ENCODE measurements at places on chromosomes 6 and 20. TPM values are rescaled to one million over a fixed set of nuclear protein-coding genes. Genes with fewer than 3 reads are reported as not detected.
A peak's percentile ranks its signal among the peaks of the same experiment; 100 is the strongest.

Gene SLC17A1
- not detected for total RNA-seq

Gene DEFB129
- not detected for total RNA-seq

Gene ZC3H12D
- 124 TPM for total RNA-seq

Gene LRFN2
- not detected for total RNA-seq

GRCh38 chr20:5216663-5217062, 89.9 kb downstream of the CDS2 start:
- H3K27ac ChIP-seq: no peak overlapping the region
- no peak overlapping the region for H3K4me3 ChIP-seq
- no peak for DNase-seq
- H3K4me1 ChIP-seq: no peaks in the 10 kb centered on the region
- H3K27me3 ChIP-seq: no peaks in the 10 kb centered on the region

DNA sequence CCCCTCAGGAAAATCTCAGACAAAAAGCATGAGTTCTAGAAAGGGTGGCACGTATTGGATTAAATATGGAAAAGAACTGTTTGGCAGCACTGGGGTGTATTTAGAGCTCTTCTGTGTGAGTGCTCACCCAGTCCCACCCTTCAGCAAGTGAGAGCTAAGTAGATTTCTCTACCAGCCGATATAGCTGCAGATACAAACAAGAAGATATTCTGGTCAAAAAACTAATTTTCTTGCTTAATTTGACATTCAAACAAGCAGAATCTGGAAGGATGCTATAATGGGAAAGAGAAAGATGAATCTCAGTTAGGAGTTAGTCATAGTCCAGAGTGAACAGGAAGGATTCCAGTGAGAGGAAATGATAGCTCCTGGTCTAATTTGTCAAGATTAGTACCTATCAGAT, 232.1 kb downstream of the TMEM242 start:
- H3K4me1 ChIP-seq: peaks cover 27% of the 10 kb centered on the region
- H3K27me3 ChIP-seq: no peaks in the 10 kb centered on the region
- peaks cover 6% of the 10 kb centered on the region for H3K36me3 ChIP-seq
- H3K27ac ChIP-seq: no peak overlapping the region
- DNase-seq: no peak

DNA sequence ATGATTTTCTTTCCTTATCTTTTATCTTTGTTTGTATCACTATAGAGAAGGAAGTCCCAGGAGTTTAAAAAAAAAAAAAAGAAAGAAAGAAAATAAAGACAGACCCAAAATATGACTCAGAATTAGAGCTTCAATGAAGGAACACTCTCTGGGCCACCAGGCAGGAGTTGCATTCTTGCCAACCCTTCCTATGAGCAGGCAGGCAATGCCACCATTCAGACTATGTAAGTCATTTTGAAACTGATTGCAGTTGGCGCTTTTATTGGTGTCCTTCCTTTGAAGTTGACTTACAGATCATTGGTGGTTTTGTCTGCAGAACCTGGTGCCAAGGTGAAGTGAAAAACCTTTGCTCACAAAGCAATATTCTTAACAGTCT, 50.3 kb downstream of the MYB start:
- no peaks in the 10 kb centered on the region for H3K27me3 ChIP-seq
- H3K4me3 ChIP-seq: no peak overlapping the region
- no peaks in the 10 kb centered on the region for H3K36me3 ChIP-seq
- peak overlapping the region; percentile 2 for H3K27ac ChIP-seq

DNA sequence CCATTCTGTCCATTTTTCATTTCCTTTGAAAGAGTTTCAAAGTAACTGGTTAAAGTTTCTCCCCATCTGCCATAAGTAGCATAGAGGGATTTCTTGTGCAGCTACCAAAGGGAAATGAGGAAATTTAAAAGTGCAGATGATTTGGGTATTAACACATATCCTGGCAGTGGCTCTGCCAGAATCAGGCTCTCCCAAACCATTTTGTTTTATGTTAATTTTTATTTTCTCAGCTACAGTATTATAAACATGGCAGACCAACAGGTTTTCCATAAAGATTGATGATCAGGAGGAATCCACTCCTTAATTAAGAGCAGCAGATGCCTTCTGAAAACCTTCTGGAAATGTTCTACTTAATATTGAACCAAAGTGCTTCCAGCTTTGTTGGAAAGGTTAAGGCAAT, 13.9 kb downstream of the PLCB4 start:
- H3K36me3 ChIP-seq: no peaks in the 10 kb centered on the region
- no peaks in the 10 kb centered on the region for H3K27me3 ChIP-seq
- no peak for DNase-seq
- H3K27ac ChIP-seq: no peak overlapping the region

DNA sequence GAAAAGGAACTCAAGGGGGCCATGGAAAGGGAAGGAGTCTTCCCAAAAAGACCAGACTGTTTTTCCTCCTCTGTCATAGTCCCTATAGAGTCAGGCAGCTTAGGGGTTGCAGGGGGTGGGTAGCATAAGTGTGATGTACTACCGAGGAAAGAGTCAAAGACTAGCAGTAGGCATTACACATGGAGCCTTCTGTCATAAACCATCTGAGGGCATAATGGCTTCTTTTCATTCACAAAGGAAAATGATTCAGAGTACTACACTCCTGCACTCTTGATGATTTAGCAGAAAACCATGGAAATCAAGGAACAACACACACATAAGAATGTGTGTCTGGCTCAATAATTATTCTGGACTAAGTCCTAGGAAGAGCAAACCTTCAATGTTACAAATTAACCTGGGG, 14.9 kb downstream of the PLN start:
- H3K27ac ChIP-seq: no peak overlapping the region
- H3K36me3 ChIP-seq: peaks cover 4% of the 10 kb centered on the region
- H3K4me3 ChIP-seq: no peak overlapping the region
- DNase-seq: no peak
- peaks cover 37% of the 10 kb centered on the region for H3K4me1 ChIP-seq
- no peaks in the 10 kb centered on the region for H3K27me3 ChIP-seq

- no peak overlapping the region for H3K27ac ChIP-seq
- no peak overlapping the region for H3K4me3 ChIP-seq
- peaks cover 4% of the 10 kb centered on the region for H3K27me3 ChIP-seq
Observed at GRCh38 chr6:122604676-122605075, 5.5 kb upstream of the PKIB start.

- H3K4me1 ChIP-seq: peaks cover 6% of the 10 kb centered on the region
- H3K27ac ChIP-seq: no peak overlapping the region
- no peak overlapping the region for H3K4me3 ChIP-seq
- H3K27me3 ChIP-seq: no peaks in the 10 kb centered on the region
- no peak for DNase-seq
- no peaks in the 10 kb centered on the region for H3K36me3 ChIP-seq
Observed at GRCh38 chr20:45781391-45781931, 10.2 kb downstream of the WFDC3 start.

GRCh38 chr6:43376551-43376981, 7.1 kb upstream of the ZNF318 start:
- peak; percentile 64 for DNase-seq
- peak overlapping the region; percentile 28 for H3K27ac ChIP-seq

DNA sequence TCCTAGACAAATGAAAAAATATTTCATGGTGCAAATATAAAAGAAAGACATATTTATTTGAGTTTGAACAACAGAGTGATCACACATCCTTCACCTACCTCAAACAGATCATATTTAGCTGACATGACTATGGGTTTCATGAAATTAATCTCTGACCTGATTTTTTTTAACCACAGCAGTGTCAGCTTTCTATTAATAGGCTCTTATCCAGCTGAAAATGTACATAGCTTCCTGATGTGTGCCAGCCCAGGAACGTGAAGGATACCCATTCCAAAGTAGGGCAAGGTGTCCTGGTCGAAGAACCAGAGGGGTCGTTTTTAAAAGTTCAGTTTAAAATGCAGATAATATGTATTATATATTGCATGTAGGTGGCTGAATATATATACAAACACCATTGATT, 19.8 kb downstream of the TRDN start:
- H3K36me3 ChIP-seq: no peaks in the 10 kb centered on the region
- no peak overlapping the region for H3K4me3 ChIP-seq
- H3K4me1 ChIP-seq: no peaks in the 10 kb centered on the region

Data from activated CD4-positive, alpha-beta memory T cell treated with anti-CD3 and anti-CD28 coated beads for 36 hours (primary cell).